Hematopoietic multipotent progenitor cell treated with erythropoietin and hydrocortisone succinate and interleukin-3 and kit ligand, for 15 days (in vitro differentiated cells): ENCODE measurements at places on chromosomes 3 and 15.

DNA sequence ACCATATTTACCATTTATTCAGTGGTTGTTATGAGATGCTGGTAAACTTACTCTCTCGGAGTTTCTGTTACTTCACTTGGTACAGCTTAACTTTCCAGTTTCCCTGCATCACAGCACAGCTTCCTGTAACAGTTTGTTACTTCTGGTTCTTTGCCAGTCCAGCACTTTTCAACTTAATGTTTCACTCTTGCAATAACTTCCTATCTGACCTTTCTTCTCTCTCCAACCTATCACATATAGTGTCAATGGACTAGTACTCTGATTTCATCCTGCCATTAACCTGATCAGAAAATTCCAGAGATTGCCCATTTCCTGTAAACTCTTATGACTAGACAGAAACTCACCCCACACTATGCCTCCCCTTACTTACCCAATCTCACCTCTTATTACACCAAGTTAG is 3.9 kb upstream of the ATP11B start:
- DNase-seq = no peak

GRCh38 chr3:119559441-119559963 is at the start of gene CD80:
Gene CD80, minus strand, starts transcription at chr3:119559614. Its CDS starts 1,886 bp downstream, at chr3:119557728.
- DNase-seq = peak; percentile 74

- no peak for DNase-seq
Observed at GRCh38 chr3:160105907-160106584, 117.4 kb downstream of the IL12A start.

DNA sequence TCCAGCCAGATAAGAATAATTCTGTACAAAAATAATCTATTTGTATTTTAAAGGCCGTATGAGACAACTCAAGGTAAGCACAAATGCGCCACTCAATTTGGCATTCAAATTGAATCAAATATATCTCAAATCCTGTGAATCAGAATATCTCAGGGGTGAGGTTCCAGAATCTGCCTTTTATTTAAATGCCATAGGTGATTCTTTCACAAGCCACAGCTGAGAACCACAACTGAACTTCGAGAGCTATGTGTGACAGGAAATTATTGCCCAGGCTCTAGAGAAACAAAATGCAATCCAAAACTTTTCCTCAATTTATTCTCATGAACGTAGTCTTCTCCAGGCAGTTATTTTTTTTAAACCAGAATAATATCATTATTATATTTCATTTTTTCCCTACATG is 11.9 kb downstream of the ATP8B4 start:
- DNase-seq = no peak

DNA sequence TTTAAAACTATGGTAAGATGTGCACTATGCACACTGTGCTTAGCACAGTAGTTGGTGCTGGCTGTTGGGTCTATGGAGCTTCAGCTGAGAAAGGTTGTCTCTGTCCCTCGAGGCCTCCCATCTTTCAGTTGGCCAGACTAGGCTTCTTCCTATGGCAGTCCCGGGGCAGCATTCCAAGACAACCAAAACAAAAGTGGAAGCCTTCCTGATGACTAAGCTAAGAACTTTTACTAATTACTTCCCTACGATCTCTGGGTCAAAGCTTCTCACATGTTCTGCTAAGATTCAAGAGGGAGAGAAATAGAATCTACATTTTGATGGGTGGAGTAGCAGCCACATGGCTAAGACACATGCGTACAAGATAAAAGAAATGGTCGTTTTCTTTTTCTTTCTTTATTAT is 342.8 kb downstream of the TUSC7 start:
- no peak for DNase-seq

GRCh38 chr3:40290396-40290795 is 19.1 kb upstream of the EIF1B start:
- no peak for DNase-seq

GRCh38 chr15:79117442-79118204 is 27.0 kb upstream of the RASGRF1 start:
- DNase-seq = no peak

- DNase-seq = no peak
Observed at GRCh38 chr15:101060576-101061551, 141.7 kb downstream of the LRRK1 start.

GRCh38 chr3:128143496-128143895 is 9.8 kb upstream of the EEFSEC start:
- no peak for DNase-seq

DNA sequence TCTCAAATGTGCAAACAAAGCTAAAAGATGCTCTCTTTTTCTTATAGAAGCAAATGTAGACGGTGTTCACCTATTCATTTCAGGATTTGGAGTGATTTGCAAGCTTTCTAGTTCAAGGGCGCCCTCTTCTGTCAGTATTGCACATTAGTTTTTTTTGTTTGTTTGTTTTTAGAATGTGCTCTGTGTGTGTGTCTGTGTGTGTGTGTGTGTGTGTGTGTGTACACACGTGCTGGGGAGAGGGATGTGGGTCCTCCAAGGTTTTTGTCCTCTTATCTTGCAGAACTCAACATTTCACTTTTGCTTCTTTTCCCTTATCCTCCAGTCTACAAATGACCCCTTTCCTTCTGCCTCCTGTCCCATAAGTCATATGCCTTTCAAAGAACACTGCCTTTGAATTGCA is 23.5 kb downstream of the DNAH1 start:
- DNase-seq = peak; percentile 80

- no peak for DNase-seq
Observed at GRCh38 chr3:59605318-59605717, 555.5 kb upstream of the CFAP20DC start.
